Activated naive CD8-positive, alpha-beta T cell treated with anti-CD3 and anti-CD28 coated beads, Interleukin-2, amount 50 U/mL, for 16 hours (primary cell): ENCODE measurements at places on chromosomes 16 and 17.

- no peak for DNase-seq
Observed at GRCh38 chr17:4509401-4509800, 10.7 kb downstream of the SPNS2 start.

GRCh38 chr17:40588552-40588951 is 23.3 kb upstream of the CCR7 start:
- DNase-seq: no peak

- no peak for DNase-seq
Observed at GRCh38 chr17:50051606-50052005, 4.3 kb upstream of the ITGA3 start.

DNA sequence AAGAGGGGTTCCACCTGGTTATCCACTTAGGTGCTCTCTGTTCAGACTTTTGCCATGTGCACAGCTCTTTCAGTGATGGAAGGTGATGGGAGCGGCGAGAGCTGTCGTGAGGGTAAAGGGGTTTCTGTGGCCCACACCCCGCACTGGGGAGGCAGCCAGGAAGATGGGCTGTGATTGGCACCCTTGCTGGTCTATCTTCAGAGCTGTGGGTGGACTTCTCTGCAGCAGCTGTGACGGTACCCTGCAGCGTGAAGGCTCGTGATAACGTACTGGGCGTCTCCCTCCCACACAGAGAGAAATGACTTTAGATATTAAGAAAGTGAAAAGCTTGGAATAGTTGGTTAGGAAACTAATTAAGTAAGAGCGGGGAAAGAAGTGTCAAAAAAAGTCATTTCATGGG is 45.8 kb downstream of the MPRIP start:
- no peak for DNase-seq

GRCh38 chr16:88799569-88800276 is 3.9 kb upstream of the CDT1 start:
- DNase-seq: no peak

DNA sequence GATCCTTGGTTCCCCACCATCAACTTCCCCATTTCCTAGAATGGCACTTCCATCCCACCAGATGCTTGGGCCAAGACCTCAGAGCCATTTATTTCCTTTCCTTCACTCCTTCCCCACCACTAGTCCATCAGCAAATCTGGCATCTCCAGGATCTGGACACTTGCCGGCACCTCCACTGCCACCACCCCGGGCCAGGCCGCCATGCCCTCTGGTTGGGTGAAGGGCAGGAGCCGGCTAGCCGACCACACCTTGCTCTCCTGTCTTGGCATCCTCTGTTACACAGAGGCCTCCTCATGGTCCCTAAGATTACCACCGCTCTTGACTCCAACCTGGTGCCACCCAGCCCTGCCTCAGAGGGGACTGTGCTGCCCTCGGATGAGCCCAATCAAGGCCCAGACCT is 104.5 kb downstream of the RMI2 start:
- no peak for DNase-seq

GRCh38 chr17:82944990-82945389 is 105.2 kb upstream of the ZNF750 start:
- DNase-seq: no peak

DNA sequence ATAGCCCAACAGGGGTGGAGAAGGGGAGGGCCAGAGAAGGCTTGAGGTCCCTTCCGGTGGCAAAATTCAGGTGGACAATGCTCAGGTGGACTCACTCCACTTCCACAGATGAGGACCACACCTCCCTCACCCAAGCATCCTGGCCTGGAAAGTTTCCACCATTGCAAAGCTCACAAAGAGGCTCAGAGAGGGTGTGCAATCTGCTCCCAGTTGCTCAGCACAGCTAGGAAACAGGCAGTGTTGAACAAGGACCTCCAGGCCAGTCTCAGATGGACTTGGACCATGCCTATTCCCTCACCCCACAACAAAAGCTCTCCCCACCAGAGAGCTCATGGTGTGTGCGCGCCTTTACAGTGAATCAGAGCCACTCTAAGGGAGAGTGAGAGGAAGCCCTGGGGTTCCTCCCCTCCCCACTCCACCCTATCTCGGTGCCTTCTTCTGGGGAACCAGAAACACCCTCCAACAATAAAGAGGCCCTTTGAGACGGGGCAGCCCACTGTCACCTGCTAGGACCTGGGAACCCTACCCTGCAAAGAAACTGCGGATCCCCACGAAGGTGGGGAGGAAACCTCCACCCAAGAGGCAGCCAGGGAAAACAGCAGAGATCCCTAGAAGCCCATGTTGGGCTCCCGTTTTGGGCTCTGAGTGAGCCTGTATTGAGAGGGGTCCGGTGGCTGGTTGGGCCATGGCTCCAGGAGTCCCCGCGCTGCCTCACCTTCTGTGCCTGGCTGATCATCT is 1.6 kb downstream of the FAM83G start:
- no peak for DNase-seq

DNA sequence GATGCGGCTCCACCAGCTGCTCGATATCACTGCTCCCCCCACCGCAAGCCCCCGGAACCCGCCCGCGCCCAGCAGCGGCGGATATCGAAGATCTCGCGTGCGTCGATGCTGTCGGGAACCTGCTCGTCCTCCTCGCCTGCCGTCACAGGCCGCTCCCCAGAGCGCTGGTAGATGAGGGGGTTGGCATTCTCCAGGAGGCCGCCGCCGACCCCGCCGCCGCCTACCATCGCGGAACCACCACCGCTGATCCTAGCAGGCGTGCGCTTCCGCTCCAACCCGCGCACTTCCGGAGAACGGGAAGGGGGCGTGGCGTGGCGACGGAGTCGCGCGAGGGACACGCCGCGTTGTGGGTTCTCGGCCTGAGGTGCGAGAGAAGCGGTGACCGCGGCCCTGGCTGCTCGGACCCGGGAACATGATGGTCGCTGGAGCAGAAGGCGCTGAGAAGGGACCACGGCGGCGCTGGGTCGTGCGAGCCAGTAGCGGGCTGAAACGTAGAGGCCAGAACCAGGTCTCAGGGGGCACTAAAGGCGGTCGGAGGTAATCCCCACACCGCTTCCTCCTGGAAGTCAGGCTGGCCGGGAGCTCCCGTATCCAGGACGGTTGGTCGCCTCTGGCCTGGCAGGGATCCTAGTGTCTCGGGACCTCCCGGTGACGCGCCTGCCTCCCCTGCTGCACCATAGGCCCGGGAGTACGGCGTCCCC is at the start of gene CIAO2B:
Gene CIAO2B (minus strand): TSS at position 265 of the 701 bp plus-strand sequence. CDS start 38 bp downstream, at position 227.
- peak; percentile 72 for DNase-seq

- no peak for DNase-seq
Observed at GRCh38 chr16:78998879-78999278, 601.7 kb downstream of the MAF start.

GRCh38 chr16:89561142-89561883 is 831 bp downstream of the RPL13 start:
- DNase-seq: no peak

DNA sequence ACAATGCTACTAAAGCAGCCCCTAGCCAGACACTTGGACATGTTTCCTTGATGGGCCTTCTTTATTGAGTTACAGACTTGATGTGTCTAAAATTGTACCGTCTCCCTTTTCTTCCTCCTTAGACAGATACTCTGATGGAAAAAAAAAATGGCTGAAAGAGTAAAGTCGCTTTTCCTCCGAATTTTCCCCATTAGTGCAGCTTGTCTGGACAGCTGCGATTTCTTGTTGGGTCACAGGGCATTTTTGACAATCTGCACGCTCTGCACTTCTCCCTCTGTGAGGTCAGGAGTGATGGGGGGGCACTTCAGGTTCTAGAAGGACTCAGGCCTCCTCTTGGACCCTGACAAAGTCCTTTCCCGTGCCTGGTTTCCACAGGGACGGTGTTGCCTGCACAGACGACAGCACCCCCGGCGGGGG is 968 bp upstream of the PRKAR1A start:
- DNase-seq: no peak

DNA sequence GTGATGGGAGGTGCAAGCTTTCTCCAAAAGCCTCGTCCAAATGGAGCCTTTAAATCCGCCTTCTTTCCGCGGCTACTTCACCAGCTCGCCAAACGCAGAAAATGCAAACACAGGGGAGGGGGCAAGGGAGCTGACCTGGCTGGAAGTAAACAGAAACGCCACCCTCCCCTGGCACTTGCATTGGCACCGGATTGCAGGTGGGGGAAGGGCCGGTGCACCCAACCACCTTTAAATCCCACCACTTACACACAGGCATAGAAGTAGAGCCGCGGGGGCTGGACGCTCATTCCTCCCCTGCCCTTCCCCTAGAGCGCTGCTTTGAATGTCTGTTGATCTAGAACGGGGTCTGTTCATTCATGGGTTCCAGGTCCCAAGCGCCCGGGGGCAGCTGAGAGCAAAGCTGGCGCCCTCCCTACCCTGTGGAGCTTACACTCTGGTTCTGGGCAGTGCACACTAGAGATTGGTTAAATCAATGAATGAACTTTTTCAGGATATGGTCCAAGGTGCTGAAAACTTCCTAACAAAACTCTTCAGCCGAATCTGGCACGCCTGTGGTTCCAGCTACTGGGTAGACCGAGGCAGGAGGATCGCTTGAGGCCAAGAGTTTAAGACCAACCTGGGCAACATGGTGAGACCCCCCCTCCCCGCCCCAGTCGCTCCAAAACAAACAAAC is 920 bp upstream of the ZCCHC14 start:
- DNase-seq: no peak

- DNase-seq: no peak
Observed at GRCh38 chr16:77823067-77823466, 34.7 kb downstream of the VAT1L start.

DNA sequence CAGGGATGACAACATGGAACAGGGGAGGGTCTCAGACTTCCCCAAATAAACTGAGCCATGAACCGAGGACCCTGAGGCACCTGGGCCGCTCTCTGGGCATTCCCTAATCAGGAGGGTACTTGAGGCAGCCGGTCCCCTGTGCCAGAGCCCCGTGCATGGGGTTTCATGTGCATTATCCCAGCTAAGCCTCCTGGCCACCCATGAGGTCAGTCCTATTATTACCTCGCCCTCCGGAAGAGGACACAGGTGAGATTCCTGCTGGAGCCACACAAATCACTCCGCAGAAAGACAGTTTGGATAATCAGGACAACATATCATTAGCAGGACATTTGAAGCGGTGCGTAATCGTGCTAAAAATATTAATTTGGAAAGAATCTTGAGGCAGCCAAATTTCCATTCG is 274.0 kb downstream of the PARN start:
- DNase-seq: no peak

GRCh38 chr16:88315543-88316105 is 67.1 kb upstream of the ZNF469 start:
- no peak for DNase-seq

GRCh38 chr16:11183035-11183812 is 72.8 kb downstream of the SOCS1 start:
- DNase-seq: no peak

GRCh38 chr17:60390186-60390585 is 1.7 kb downstream of the USP32 start:
- DNase-seq: no peak

DNA sequence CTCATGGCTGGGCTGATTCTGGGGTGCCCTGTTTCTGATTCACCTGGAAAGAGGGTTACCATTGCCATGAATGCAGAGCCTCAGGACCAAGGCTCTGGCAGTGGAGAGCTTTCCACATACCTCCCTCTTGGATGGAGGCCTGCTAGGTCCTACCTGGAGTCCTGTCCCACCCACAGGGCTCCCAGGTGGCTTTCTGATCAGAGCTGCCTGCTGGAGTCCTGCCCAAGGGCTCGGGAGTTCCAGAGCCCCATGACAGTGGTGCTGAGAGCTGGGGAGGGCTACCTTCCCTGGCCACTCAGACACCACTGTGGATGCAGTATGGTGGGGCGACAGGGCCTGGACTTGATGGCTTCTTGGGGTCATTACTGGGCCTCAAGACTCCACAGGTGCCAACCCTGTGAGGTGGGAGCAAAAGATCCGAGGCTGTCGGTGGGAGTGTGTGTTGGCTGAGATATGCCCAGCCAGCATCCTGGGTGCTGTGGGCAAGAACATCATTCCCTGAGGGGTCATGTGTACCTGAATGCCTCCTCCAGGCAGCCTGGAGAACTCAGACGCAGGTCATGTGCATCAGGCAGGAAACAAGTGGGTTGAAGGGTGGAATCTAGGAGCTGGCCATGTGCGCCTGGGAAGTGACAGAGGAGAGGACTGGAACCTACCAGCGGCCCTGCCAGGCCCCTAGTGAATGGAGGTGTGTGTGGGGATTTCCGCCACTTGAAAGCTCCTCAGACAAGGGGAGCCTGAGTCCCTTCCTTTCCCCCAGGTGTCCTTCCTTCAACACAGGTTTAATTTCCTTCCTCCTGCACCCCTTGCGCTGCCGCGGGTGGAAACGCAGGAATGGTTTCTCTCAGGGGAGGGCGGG is 2.3 kb upstream of the WNT3 start:
- no peak for DNase-seq

GRCh38 chr17:39001703-39002637 is 34.8 kb upstream of the FBXO47 start:
- no peak for DNase-seq

- DNase-seq: no peak
Observed at GRCh38 chr16:64019339-64019738, 1102.5 kb downstream of the CDH11 start.

- DNase-seq: no peak
Observed at GRCh38 chr16:55828680-55829079, 4.2 kb downstream of the CES1 start.

- DNase-seq: no peak
Observed at GRCh38 chr16:65981057-65981456, 385.4 kb upstream of the CDH5 start.

- DNase-seq: no peak
Observed at GRCh38 chr16:841455-842060, 41.0 kb upstream of the GNG13 start.

- DNase-seq: no peak
Observed at GRCh38 chr17:55420067-55420775, 1.4 kb downstream of the MMD start.
